ENCODE measurements at places on chromosomes 11 and 22.
A peak's percentile ranks its signal among the peaks of the same experiment; 100 is the strongest.

- DNase-seq = no peak
Measured at GRCh38 chr11:27456140-27456794, 16.3 kb downstream of the LGR4 start.

DNA sequence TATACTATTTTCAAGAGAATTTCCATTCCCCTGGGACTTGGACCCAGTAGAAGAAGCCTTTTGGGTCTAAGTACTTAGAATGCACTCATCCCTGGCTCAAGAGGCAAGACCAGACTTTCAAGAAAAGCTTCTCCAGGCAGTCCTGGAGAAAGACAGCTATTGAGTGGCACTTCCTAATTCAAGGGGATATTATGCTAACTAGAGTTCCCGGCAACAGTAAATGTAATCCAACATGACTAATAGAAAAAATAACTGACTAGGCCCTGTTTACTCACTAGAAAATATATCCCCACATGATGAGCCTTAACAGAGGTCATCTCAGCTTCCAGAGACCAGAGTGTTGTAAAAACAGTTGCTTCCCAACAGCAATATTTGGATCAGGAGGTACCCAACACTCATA lies 47.2 kb upstream of the AKIP1 start:
- DNase-seq = no peak

GRCh38 chr11:64234647-64235379 lies 429 bp downstream of the VEGFB start:
- DNase-seq = no peak

DNA sequence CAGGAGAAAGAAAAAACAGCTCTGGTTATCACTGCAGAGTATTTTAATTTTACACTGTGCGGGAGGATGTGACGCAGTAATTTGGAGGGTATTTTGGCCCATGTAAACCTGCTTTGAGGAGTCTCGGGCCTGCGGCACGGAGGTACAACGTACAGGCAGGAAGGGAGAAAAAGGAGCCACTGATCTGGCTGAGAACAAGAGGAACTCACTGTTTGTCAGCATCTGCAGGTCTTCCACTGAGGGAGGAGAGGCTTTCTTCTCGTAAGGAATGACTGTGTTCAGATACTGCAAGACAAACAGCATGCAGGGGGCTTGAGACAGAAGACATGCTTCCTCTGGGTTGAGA lies 44.0 kb downstream of the FEZ1 start:
- no peak for DNase-seq

GRCh38 chr22:30602049-30602448 lies 4.9 kb upstream of the TCN2 start:
- no peak for DNase-seq

GRCh38 chr11:18773104-18773503 lies 18.5 kb downstream of the PTPN5 start:
- no peak for DNase-seq

- DNase-seq = peak; percentile 83
Measured at GRCh38 chr11:68840661-68841653, 759 bp downstream of the CPT1A start.

DNA sequence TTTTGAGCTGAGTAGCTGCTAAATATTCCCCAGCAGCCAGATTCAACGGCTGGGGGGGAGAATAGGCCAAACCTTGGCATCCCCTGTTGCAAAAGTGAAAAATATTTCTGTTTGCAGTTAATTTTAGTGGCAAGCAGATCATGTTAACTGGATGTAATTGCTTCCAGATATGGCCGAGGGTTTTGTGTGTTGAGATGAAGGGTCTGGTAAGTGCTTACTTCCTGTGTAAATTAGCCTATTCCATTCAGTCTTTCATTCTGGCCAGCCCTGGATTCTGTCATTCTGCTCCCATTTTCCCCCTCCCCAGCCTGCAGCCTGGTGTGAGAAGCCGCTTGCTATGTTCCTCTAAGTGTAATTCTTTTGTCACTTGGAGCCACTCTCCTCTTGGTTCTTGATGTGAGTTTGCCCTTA lies 17.4 kb downstream of the ZBTB16 start:
- no peak for DNase-seq

DNA sequence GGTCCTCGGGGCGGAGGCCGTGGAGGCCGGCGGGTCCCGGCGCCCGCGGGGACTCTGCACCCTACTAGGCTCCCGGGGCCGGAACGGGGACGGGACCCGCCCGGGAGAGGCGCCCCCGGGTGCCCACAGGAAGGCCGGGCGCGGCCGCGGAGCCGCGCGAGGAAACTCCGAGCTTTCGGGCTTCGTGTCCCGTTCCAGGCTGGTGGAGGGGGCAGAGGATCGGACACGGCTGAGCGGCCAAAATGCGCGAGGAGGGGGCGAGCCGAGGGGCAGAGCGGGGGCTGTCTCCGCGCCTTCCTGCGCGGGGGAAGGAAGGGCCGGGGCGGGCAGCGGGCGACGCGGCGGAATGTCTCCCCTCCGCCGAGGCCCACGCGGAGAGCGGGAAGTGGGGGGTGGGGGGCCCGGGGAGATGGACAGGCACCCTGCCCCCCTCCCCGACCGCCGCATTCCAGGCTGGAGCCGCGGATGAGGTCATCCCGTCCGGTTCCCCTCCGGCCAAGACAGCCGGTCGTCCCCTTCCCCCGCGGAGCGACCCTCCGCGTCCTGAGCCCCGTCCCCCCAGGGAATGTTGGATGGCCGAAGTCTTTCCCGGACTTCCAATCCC lies 430 bp downstream of the CDC42EP1 start:
- DNase-seq = no peak

GRCh38 chr11:30206249-30206996 lies 24.4 kb upstream of the FSHB start:
- no peak for DNase-seq

DNA sequence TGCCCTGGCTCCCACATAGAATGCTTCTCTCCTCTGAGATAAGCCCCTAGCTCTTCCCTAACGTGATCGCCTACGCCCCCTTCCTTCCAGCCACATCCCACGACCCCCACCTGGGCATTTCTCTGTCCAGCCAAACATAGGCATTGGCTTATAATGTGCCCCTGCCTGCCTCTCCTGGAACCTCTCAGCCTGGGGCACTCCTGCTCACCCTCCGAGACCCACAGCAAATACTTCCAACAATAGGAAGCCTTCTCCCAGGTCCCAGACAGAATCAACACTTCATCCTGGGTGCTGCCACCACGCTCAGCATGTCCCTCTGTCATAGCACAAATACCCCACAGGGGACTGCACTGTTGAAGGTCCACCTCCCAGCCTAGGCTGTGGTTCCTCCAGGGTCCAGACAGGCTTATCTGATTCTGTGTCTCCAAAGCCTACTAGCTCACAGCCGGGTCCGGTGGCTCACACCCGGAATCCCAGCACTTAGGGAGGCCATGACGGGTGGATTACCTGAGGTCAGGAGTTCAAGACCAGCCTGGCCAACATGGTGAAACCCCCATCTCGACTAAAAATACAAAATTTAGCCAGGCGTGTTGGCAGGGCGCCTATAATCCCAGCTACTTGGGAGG lies 24.2 kb upstream of the TMPRSS4 start:
- DNase-seq = peak; percentile 71

- no peak for DNase-seq
Measured at GRCh38 chr11:69908511-69909220, 89.5 kb upstream of the FGF3 start.

DNA sequence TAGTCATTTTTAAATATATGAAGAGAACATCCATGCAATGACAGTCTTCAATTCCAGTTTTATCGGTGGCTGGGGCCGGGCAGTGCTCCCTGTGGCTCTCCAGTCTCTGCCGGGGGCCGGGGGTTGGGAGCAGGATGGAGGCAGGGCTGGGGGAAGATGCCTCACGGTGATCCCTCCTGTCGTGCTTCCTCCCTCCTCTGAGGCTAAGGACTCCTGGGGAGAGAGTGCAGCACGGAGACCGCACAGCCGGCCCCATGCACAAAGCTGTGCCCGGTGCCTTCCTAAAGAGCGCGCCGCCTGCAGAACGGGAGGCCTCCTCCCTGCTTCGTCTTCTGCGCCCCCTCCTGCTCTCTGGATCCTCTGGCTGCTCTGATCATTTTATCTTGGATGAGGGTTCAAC lies 20.5 kb downstream of the GAL start:
- DNase-seq = no peak

GRCh38 chr11:78876676-78877075 lies 302.0 kb upstream of the NARS2 start:
- no peak for DNase-seq

DNA sequence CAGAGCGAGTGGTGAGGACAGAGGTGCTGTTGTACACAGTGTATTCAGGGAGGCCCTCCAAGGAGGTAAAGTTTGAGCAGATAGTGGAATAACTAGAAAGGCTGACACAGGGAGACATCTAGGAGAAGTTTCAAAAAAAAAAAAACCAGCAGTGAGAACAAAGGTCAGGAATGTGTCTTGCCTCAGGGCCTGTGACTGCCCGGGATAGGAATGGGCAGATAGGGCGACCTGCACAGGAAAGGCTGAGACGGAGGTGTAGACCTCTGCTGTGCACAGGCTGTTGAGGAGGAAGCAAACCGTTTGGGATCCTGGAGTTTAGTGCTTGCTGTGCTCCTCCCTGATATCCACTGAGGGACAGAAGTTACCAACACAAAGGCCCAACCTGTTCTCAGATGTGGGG lies 406.5 kb upstream of the B3GAT1 start:
- DNase-seq = no peak

GRCh38 chr22:38103641-38104040 lies 6.8 kb downstream of the BAIAP2L2 start:
- no peak for DNase-seq

DNA sequence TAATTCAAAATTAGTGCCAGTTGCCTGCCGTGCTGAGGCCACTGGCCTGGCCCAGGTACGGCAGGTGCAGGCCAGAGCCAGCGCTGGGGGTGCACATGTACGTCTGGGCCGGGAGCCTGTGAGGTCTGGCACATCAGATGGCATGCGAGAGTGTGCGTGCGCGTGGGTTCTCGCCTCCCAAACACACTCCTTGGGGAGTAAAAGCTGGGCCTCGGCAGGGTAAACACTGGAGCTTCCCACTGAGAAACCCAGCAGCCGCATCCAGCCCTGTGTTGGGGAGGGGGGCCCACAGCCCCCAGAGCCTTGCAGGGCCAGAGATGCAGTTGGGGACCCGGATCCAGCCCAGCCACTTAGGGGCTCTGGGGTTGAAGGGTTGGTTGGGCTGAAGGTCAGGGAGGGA lies 37.8 kb downstream of the FLRT1 start:
- no peak for DNase-seq

DNA sequence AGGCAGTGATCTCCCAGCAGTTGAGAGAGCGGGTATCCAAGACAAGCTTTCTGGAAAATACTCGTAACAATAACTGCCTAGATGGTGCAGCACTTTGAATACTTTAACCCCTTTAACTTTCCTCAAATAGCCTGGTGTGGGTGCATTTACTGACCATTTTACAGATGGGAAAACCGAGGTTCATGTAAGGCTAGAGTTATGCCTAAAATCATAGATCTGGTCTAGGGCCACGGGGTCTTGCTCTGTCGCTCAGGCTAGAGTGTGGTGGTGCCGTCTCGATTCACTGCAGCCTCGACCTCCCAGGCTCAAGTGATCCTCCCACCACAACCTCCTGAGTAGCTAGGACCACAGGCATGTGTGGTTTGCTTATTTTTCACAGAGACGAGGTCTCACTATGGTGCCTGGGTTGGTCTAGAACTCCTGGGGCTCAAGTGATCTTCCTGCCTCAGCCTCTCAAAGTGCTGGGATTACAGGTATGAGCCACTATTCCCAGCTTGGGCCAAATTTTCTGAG lies 269.2 kb upstream of the SYN3 start:
- no peak for DNase-seq

DNA sequence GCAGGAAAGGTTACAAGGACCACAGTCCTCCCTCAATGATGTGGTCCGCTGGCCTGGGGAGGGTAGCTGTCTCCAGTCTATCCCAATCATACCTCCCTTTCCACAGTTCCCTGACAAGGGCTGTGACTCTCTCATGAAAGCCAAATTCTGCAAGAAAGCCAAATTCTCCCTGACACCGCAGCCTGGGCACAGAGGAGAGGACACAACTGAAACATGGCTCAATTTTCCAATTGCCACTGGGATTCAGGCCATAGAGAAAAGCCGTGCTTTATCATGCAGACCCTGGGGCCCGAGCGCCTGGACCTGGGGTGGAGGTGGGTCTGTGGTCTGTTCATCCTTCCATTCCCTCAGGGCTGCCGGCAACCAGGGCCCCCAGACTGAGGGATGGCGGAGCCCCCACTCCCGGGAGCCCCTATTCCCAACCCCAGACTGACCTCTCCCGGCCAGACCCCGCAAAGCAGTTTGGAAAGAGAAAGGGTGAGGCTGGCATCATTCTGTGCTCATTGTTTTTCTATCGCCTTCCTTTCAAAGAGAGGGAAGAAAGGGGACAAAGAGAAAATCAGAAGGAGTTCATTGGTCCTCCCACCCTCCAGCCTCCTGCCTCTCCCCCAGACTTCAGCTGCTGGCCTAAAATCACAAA lies 239.5 kb downstream of the BUD13 start:
- no peak for DNase-seq

GRCh38 chr11:92717240-92717639 lies 252.2 kb upstream of the MTNR1B start:
- no peak for DNase-seq

DNA sequence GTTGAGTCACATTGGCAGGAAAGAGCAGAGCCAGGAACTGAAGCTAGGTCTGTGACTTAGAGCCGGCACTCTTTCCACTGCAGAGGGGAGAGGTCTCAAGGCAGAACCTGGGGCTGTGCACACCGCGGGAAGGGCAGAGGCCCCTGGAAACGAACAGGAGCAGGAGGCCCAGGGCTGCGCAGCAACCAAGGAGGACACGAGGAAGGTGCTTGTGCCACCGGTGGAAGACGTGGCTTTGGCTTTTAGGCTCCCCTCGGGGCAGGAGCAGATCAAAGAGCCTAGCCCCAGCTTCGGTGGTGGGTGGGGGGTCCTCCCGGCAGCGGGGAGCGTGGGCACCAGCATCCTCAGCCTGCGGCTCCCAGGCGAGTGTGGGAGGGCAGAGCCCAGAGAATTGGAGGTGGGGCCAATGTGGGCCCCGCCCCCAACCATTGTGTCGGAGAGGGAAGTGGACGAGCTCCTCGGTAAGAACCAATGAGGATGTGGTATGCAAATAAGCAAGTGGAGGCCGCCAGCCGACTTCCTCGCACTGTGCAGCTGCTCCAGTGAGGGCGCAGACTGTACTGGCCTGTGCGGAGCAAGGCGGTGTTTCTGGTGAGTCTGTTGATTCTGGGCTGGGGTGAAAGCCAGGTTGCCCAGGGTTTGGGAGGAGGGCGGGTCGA lies at the start of gene CCDC116:
TSS of gene CCDC116 (plus strand) at position 524 of the 659 bp plus-strand sequence. CDS start 422 bp downstream, outside the sequence.
- peak; percentile 81 for DNase-seq

GRCh38 chr11:19818619-19819018 lies 106.0 kb downstream of the NAV2 start:
- no peak for DNase-seq

DNA sequence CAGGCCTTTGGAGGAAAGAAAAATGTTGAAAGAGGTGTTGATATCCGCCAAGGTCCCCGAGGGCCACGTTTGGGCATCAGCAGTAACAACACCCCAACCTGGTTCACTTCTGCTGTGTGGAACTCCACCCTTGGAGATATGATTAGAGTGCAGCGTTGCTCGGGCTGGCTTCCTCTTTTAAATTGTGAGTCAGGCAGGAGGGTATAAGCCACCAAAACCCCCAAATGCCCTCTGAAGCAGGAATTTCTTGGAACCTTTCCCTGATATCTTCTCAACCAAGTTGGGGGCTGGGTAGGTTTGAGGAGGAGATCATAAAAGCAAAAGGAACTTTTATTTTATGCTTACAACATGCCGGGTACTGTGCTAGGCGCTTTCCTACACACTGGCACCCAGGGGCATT lies 6.4 kb upstream of the C11orf96 start:
- no peak for DNase-seq

- no peak for DNase-seq
Measured at GRCh38 chr22:33329398-33329797, 271.2 kb upstream of the SYN3 start.

GRCh38 chr22:46614025-46614931 lies 5.9 kb upstream of the GRAMD4 start:
- DNase-seq = no peak

Measured in cardiac septum (tissue), 1 donor.